Caco-2 (cell line): ENCODE measurements at places on chromosomes 7 and 10. TPM values are rescaled to one million over a fixed set of nuclear protein-coding genes. Genes with fewer than 3 reads are reported as not detected.

SVOPL gene
- 0.27 TPM in 1 of 2 replicates, not detected in the other for total RNA-seq

ADAM12 gene
- total RNA-seq = not detected in 2 replicates

EPDR1 gene
- total RNA-seq = 0.25 and 0.39 TPM in 2 replicates

CALY gene
- not detected in 2 replicates for total RNA-seq

CRTAC1 gene
- total RNA-seq = not detected in 2 replicates

EN2 gene
- 1.1 and 1.5 TPM in 2 replicates for total RNA-seq

PAPSS2 gene
- 4.3 and 6.2 TPM in 2 replicates for total RNA-seq

MAD1L1 gene
- total RNA-seq = 58.6 and 65.8 TPM in 2 replicates

ARHGEF35 gene
- total RNA-seq = 15.7 and 20.5 TPM in 2 replicates

SPDYE1 gene
- total RNA-seq = not detected in 2 replicates

UPF2 gene
- 40.6 and 40.9 TPM in 2 replicates for total RNA-seq

P4HA1 gene
- total RNA-seq = 44.3 and 46.5 TPM in 2 replicates

GPR26 gene
- not detected in 2 replicates for total RNA-seq

PSD gene
- 2.8 and 3.8 TPM in 2 replicates for total RNA-seq

TFPI2 gene
- not detected in 2 replicates for total RNA-seq

INTS1 gene
- total RNA-seq = 122 and 124 TPM in 2 replicates

NCF1 gene
- total RNA-seq = 0.23 TPM in 1 of 2 replicates, not detected in the other

CH25H gene
- not detected in 2 replicates for total RNA-seq

CREB3L2 gene
- total RNA-seq = 106 and 123 TPM in 2 replicates

OPN1SW gene
- total RNA-seq = not detected in 2 replicates

EBLN1 gene
- not detected in 2 replicates for total RNA-seq

HIF1AN gene
- total RNA-seq = 71.2 and 72.5 TPM in 2 replicates

TAS2R40 gene
- not detected in 2 replicates for total RNA-seq

MGMT gene
- total RNA-seq = 49.3 and 57.0 TPM in 2 replicates

NYAP1 gene
- 1.3 and 1.7 TPM in 2 replicates for total RNA-seq

HKDC1 gene
- total RNA-seq = 18.7 and 24.5 TPM in 2 replicates

CALCR gene
- total RNA-seq = 0.30 TPM in 1 of 2 replicates, not detected in the other
